Upper lobe of right lung (tissue), 1 donor: ENCODE measurements at places on chromosomes 13 and 19.

DNA sequence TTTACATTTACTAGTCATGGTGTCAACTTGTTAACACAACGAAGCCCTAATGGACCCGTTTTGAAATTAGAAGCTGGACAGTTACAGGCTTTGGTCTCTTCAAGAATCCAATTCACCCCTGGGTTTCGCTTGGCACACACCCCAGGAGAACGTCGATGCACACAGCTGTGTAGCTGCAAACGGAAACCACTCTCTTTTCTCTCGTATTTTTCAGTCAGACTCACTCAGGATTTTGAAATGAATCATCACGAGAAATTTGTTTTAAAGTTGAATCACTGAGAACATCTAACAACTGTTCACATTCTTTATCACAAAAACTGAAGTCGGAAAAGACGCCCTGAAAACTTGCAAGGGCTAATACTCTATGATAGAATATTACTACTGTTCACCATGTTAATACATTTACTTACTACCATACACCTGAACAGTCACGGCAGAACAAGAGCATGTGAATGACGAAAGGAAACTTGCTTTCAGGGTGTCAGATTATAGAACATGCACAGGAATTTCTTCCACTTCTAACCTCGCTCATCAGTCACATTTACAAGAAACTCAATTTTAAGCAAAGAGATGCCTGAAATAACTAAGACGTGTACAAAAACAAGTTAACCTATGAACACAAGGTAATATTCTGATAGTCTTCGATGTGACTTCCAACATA is 4.7 kb downstream of the PNMA8A start:
- DNase-seq, result peak; percentile 26
- no peaks in the 10 kb centered on the region for H3K36me3 ChIP-seq
- H3K27me3 ChIP-seq, result no peaks in the 10 kb centered on the region
- no peak overlapping the region for H3K27ac ChIP-seq

DNA sequence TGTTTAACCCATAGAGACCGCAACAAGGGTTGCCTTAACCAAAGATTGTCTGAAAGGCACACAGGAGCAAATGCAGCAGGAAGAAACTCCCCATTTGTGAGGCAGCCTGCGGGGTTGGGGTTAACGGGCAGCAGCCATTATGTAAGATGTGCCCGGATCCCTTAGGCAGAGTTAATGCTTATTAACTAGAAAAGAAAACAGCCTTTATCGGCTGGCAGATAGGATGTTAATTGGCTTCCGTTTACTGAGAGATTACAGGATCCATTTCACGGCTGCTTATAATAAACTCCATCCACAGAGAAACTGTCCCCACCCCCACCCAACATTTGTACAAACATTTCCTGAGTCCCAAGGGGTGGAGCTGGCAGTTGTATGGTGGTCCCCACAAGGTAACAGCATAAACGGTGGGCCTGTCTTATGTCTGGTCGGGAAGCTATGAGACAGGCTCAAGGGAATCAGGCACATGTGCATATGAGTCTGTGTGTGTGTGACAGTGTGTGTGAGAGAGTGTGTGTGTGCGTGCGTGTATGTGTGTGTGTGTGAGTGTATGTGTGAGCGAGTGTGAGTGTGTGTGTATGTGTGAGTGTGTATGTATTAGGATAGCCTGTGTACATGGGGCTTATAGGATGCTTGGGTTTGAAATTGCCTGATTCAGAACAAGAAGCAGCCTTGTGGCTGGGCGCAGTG is 10.5 kb downstream of the SLC25A42 start:
- H3K4me3 ChIP-seq, result no peak overlapping the region
- H3K27ac ChIP-seq, result no peak overlapping the region
- no peak for DNase-seq
- no peaks in the 10 kb centered on the region for H3K27me3 ChIP-seq
- H3K36me3 ChIP-seq, result no peaks in the 10 kb centered on the region

DNA sequence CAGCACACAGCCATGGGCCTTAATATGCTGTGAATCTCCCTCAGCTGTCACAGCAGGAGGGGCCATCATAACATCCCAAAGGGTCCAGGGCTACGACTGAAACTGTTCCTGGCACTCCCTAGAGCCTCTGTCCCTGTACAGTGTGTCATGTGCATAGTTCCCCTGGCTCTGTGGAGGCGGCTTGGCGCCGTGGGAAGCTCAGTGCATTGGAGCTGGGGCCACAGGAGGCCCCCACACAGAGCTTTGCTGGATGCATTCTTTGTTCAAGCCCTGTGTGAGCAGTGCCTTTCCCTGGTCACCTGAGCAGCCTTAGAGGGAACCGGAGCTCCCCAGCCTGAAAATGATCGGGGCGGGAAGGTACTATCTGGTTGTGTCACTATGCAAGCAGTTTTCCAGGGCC is 21.4 kb downstream of the UBXN6 start:
- H3K4me3 ChIP-seq, result no peak overlapping the region
- H3K27me3 ChIP-seq, result no peaks in the 10 kb centered on the region
- H3K4me1 ChIP-seq, result no peaks in the 10 kb centered on the region
- no peak for DNase-seq

DNA sequence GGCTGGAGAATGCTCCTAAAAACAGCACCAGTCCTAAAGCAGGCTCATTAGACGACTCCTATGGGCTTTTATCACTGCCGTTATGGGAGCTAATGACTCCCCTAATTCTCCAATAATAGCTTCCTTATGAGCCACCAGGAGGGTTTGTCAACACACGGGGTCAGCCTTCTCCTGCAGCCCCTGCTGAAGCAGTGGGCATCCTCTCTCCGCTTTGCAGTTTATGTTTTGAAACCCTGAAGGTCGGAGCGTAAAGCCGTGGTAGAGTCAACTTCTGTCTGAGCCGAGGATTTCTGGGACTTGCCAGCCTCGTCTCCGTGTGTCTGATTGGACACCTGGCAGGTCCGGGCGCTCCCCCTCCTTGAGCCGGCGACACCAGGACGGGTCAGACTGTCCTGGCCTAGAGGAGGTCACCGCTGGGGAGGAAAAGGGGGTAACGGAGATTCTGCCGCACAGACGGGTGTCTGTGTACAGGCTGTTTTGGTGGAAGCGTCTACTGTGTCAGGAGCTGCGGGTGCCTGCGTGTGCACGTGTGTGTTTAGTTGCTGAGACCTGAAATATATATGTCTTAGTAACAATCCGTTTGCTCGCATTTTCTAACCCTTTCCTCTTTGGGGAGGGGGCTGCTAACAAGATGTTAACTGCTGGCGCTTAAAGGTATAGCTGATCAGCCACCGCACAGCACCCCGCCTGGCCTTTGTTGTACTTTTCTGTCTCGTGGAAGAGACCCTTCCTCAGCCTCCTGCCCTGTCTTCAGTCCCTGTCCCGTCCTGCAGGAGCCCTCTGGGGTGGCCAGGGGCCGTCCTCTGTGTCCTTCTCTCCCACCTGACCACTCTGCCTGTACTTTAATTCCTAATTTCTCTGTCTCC is 1.9 kb downstream of the KDM4B start:
- no peak overlapping the region for H3K27ac ChIP-seq
- H3K4me1 ChIP-seq, result peaks cover 41% of the 10 kb centered on the region
- H3K27me3 ChIP-seq, result no peaks in the 10 kb centered on the region
- H3K36me3 ChIP-seq, result no peaks in the 10 kb centered on the region

GRCh38 chr13:73480779-73481559 is 422.2 kb downstream of the KLF5 start:
- DNase-seq, result no peak
- no peaks in the 10 kb centered on the region for H3K4me1 ChIP-seq
- H3K36me3 ChIP-seq, result no peaks in the 10 kb centered on the region
- no peaks in the 10 kb centered on the region for H3K27me3 ChIP-seq
- H3K4me3 ChIP-seq, result no peak overlapping the region
- H3K27ac ChIP-seq, result no peak overlapping the region

- DNase-seq, result no peak
- no peak overlapping the region for H3K4me3 ChIP-seq
- H3K27ac ChIP-seq, result no peak overlapping the region
Measured at GRCh38 chr13:94157705-94158218, 321.7 kb downstream of the DCT start.

- H3K27me3 ChIP-seq, result no peaks in the 10 kb centered on the region
- no peaks in the 10 kb centered on the region for H3K4me1 ChIP-seq
Measured at GRCh38 chr13:108249150-108249549, 20.4 kb upstream of the TNFSF13B start.

DNA sequence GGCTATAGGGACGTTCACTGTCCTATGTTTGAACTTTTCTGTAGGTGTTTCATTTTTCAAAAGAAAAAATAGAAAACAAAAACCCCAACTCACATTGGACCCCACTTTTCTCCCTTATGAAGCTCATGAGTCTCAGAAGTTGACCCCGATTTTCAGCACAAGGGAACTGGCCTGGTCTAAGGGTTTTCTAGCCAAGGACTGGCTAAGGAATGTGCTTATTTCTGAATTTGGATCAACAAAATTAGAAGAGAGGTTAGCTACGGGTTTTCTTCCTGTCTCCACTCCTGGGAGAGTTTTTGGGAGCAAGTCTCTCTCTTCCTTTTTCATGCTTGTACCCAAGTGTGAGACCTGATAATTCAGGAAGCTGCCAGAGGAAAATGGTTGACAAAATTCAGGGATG is 453.2 kb downstream of the KLF12 start:
- no peak overlapping the region for H3K27ac ChIP-seq
- H3K36me3 ChIP-seq, result no peaks in the 10 kb centered on the region
- no peak for DNase-seq
- H3K4me3 ChIP-seq, result no peak overlapping the region
- no peaks in the 10 kb centered on the region for H3K4me1 ChIP-seq

DNA sequence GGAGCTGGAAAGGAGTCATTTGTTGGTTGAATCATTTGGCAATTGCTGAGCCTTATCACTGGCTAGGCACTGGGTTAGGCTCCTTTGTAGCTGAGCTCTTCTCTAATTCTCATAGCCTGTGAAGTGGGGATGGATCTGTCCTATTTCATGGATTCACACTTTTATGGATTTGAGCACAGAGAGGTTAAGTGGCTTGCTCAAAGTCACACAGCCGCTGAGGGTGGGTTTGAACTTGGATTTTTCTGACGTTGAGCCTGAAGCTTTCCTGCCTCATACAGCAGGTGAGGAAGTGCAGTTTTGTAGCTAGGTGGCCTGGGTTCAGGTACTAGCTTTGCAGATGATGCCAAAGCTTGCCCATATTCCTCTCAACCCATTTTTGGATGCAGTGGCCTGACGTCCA is 19.4 kb downstream of the CYP4F22 start:
- H3K36me3 ChIP-seq, result no peaks in the 10 kb centered on the region
- DNase-seq, result no peak
- H3K4me1 ChIP-seq, result no peaks in the 10 kb centered on the region

DNA sequence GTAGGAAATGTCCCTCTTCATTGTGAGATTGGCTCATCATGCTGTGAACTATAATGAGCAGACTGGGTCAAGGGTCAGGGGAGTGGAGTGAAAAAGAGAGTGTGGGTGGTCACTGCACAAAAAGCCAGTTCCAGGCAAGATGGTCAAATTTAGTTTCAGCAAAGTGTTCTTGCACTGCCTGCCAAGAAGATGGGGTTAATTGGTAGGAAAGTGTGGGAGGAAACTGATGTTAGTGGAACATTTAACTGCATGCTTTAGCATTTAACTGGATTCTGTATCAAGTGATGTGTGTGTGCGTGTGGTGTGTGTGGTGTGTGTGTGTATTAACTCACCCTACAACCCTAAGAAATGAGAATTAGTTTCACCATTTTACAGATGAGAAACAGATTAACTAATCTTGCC is 131.6 kb downstream of the COG6 start:
- no peak overlapping the region for H3K27ac ChIP-seq
- H3K4me3 ChIP-seq, result no peak overlapping the region
- DNase-seq, result no peak

- no peak overlapping the region for H3K4me3 ChIP-seq
- no peaks in the 10 kb centered on the region for H3K27me3 ChIP-seq
- no peak overlapping the region for H3K27ac ChIP-seq
Measured at GRCh38 chr13:109593230-109593629, 193.2 kb downstream of the IRS2 start.

- H3K27ac ChIP-seq, result no peak overlapping the region
- H3K4me1 ChIP-seq, result peaks cover 2% of the 10 kb centered on the region
- no peaks in the 10 kb centered on the region for H3K36me3 ChIP-seq
Measured at GRCh38 chr19:34287662-34288140, 33.3 kb downstream of the GARRE1 start.

DNA sequence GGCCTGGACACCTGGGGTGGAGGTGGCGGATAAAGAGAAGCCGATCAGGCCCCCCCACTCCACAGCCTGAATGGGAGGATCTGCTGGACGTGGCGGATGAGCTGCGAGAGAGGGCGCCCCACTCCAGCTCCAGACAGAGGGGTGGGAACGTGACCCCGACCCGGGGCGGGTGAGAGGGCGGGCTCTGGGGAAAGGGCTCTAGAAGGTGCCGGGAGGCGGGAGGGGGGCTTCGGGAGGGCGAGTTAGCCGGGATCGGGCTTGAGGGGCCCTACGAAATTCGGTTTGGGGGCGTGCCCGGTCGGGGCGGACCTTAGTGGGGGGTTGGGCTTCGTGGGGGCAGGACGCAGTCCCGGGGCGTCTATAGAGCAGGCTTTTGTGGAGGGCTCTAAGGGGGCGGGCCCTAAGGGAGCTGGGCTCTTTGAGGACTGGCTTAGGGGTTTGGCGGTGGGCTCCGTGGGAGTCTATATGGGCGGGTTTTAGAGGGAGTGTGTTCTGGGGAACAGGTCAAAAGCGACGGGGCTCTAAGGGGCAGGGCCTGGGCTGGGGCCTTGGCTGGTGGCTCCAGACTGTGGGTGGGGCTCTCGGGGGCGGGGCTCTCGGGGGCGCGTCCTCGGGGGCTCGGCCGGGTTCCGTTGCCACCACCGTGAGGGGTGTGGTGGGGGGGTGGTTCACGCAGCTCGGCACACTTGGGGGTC is 4.1 kb upstream of the NANOS3 start:
- no peaks in the 10 kb centered on the region for H3K27me3 ChIP-seq
- no peak for DNase-seq
- H3K4me1 ChIP-seq, result no peaks in the 10 kb centered on the region
- no peak overlapping the region for H3K27ac ChIP-seq
- peak overlapping the region; percentile 33 for H3K4me3 ChIP-seq

DNA sequence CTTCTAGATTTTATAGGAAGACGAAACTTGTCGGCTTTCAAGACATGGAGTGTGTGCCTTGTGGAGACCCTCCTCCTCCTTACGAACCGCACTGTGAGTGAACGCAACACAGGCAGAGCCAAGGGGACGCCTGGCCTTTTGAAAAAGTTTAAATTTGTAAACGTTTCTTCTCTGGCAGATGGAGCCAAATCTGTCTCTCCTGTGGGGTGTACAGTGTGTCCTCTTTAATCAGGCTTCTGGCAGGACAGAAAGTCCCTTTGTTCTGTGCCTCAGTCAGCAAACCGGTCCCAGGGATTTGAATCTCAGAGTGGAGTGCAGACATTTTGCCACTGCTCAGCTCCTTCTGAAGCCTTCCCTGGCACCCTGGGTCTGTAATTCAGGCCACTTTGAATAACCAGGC is 56.5 kb downstream of the TNFRSF19 start:
- H3K27ac ChIP-seq, result no peak overlapping the region
- no peaks in the 10 kb centered on the region for H3K27me3 ChIP-seq
- H3K36me3 ChIP-seq, result no peaks in the 10 kb centered on the region
- H3K4me3 ChIP-seq, result no peak overlapping the region
- DNase-seq, result no peak

GRCh38 chr19:47210180-47210490 is 20.9 kb downstream of the BBC3 start:
- H3K27ac ChIP-seq, result no peak overlapping the region
- peaks cover 3% of the 10 kb centered on the region for H3K4me1 ChIP-seq
- no peak overlapping the region for H3K4me3 ChIP-seq
- H3K27me3 ChIP-seq, result no peaks in the 10 kb centered on the region

- no peak for DNase-seq
- H3K27ac ChIP-seq, result no peak overlapping the region
Measured at GRCh38 chr19:10808937-10809649, 26.9 kb downstream of the TMED1 start.
